ENCODE measurements at places on chromosomes 2 and 18.

DNA sequence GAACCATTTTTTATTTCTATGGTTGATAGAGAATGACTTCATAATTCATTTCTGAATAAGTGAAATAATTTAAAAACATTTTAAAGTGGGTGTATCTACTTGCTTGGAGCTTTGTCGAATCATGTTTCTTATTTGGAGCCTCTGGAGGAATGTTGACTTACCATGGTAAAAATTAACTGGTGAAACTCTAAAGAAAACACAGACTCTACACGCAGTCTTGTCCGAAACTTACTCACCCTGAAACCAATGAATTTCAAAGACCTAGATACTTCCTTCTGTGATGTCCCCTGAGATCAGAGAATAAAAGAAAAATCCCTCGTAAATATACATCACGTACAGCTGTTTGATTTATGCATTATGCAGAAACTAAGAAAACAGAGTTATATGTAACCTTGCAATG, 665.2 kb upstream of the NRXN1 start:
- DNase-seq: no peak

DNA sequence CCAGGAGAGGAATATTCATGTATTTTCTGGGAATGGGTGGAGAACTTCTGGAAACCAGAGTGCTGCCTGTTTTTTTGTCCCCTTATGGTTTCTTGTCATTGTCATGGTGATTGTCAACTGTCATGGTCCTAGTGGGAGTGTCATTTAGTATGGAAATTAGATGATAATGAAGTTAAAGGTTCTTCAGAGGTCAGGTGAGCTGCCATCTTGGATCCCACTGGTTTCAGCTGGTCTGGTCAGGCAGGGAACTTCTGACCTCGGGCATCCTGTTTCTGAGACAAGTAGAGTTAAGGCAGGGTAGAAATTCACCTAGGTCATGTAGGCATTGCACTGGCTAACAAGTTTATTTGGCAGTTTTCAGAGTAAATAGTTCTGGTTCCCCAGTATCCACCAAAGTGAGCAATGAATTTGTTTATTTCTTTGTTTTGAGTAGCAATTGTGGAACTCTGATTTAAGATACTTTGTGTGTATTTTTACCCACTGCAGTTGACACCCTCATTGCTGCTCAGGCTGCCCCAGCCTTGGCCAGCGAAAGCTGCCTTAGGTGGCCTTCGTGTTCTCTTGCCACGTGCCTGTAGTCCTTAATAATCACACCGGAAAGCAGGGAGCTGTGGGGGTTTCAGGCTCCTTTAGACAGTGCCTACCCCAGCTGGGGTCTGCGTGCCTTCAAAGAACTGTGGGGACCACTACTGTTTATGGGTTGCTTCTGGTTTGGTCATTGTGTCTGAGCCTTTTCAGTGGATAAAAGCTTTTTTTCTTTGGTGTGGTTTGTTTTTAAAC, 48.7 kb downstream of the NCK2 start:
- DNase-seq: no peak

GRCh38 chr2:192513575-192513974, 318.8 kb upstream of the TMEFF2 start:
- DNase-seq: no peak

GRCh38 chr2:96400049-96401000, 64.8 kb downstream of the NCAPH start:
- no peak for DNase-seq

DNA sequence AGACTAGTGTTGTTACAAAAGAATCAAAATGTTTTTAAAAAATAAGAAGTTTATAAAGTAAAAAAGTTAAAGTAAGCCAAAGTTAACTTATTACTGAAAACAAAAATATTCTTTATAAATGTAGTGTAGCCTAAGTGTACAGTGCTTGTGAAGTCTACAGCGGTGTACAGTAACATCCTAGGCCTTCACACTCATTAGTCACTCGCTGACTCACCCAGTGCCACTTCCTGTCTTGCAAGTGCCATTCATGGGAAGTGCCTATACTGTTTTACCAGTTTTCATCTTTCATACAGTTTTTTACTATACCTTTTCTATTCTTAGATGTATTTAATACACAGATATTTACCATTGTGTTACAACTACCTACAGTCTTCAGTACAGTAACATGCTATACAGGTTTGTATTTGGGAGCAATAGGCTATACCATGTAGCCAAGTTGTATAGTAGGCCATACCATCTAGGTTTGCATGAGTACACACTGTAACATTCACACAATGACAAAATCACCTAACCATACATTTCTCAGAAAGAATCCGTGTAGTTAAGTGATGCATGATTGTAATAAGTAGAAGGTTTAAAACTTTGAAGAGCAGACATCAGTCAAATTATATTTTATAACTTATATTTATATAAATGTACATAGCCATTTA, 13.4 kb downstream of the SERPINB7 start:
- DNase-seq: peak; percentile 78

DNA sequence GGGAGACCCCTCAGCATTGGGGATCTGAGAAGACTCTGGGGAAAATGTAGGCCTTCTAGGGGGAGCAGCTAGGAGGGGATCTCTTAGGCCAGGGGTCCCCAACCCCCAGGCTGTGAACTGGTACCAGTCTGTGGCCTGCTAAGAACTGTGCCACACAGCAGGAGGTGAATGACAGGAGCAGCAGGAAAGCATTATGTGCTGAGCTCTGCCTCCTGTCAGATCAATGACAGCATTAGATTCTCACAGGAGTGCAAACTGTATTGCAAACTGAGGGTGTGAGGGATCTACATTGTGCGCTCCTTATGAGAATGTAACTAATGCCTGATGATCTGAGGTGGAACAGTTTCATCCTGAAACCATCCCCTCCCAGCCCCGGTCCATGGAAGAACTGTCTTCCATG, 127.3 kb downstream of the SCG2 start:
- DNase-seq: no peak

GRCh38 chr2:143150287-143150686, 21.1 kb downstream of the ARHGAP15 start:
- no peak for DNase-seq

DNA sequence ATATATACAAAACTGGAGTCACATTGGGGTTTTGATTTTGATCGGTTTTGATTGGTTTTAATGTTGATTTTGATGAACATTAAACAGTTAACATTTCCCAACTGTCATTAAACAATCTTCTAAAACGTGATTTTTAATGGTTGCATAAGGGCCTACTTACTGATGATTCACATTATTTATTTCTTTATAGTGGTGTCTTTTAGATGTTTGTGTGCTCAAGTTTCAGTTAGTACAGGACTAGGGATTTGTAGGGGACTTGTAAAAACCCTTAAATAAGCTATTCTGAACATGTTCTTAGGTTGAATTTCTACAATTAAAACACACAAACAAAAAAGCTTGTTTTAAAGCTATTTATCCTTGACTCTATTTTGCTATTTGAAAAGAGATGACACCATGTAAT, 61.6 kb downstream of the TTC21B start:
- no peak for DNase-seq

DNA sequence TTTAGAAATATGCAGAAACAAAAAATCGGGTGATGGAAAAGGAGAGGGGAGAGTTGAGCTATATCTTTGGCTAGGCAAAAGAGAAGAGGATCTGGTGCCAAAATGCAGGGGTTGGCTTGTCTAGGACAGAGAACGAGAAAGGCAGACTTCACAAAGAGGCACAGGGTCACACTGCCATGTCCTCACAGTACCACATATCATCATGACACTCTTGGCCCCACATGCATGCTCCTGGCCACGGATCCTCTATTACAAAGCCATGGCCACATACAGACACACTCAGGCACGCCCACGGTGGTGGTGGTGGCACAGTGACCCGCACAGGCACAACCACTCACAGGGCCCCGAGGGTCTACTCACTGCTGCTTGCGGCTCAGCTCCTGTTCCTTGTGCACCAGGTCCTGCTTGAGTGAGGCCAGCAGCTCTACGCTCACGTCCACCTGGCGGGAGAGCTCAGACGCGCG, 15.9 kb downstream of the FBXO41 start:
- DNase-seq: no peak

GRCh38 chr2:29270701-29271121, 155.5 kb downstream of the CLIP4 start:
- no peak for DNase-seq

DNA sequence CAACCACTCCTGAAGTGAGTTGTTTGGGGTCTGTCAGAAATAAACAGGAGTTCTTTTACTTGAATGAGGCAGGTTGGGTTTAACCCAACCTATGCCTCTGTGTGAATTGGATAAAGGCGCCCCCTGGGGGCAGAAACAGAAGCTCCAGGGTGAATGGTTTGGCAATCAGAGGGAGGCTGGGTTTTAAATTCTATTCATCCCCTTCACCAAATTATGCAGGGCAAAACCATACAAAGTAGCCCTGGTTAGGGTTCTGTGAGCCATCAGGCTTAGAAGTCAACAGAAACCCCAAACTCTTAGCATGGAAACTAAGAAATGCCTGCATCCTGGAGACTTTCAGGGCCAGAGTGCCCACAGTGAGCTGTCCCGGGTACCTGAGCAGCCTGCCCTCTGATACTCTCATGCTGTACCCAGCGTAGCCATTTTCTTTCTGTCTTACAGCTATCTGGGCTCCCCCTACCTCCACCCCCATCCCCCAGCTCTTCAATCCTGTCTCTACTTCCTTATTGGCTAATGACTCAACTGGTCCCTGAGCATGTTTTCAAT, 241.5 kb downstream of the ICOS start:
- DNase-seq: no peak

GRCh38 chr18:1657876-1658275, 753.2 kb downstream of the ADCYAP1 start:
- DNase-seq: no peak

- DNase-seq: peak; percentile 94
Measured at GRCh38 chr2:46296840-46297545, at the start of gene EPAS1. Gene EPAS1 (plus strand): TSS chr2:46297407. CDS start chr2:46297912, 505 bp downstream.

- DNase-seq: no peak
Measured at GRCh38 chr18:3753106-3753505, 303.1 kb downstream of the TGIF1 start.

- no peak for DNase-seq
Measured at GRCh38 chr2:20050104-20050645, 1.3 kb downstream of the LAPTM4A start.

All from dermis microvascular lymphatic vessel endothelial cell (primary cell).